ENCODE measurements at places on chromosomes 12 and 14.

- DNase-seq: peak; percentile 52
Observed at GRCh38 chr12:52037248-52037861, 13.9 kb upstream of the NR4A1 start.

DNA sequence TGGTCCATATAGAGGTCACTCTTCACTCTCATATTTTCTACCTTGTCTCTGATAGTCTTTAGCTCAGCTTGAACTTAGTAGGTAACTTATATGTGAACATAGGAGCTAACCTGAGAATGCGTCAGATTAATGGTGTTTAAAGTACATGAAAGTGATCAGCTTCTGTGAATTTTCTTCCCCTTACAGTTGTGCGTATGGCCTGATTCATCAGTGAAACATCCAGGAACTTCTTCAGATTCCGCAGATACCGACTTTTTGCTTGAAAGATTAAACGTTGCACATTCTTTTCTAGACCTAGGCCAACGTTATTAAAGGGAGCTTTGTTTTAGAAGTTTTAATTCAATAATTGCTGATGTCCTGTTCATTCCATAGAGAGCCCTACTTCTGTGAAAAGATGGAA lies 1945.1 kb upstream of the SEL1L start:
- DNase-seq: no peak

DNA sequence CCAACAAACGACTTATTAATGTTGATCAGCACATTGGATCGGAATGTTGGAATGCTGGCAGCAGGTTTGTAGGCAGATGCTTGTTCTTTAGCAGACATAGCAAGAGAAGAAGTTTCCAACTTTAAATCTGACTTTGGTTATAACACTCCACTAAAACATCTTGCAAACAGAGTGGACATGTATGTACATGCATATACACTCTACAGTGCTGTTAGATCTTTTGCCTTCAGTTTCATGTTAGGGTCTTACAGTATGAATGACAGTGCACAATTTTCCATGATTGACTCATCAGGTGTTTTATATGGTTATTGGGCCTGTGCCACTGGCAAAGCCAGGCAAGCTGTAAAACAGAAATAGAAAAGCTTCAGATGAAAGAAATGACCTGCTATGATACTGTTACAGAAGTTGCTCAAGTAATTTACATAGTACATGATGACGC lies 14.3 kb upstream of the DHRS7 start:
- no peak for DNase-seq

DNA sequence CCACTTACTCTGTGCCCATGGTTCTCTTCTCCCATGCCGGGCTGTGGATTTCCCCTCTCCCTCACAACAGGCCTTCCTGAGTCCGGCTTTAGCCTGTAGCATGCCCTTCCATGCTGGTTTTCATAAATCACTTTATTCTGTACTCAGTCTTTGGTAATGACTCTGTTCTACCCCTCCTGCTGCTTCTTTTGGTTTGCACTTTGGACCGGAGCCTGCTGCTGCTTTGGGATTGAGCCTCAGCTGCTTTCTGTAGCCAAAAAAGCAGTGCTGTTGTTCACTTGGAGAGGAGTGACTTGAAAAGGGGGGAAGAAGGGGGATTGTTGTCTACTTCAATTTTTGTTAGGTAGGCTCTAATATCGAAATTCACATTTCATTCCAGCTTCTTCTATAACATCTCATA lies 8.5 kb upstream of the SLC6A13 start:
- DNase-seq: no peak

- no peak for DNase-seq
Observed at GRCh38 chr12:123363390-123363739, 1.3 kb downstream of the SBNO1 start.

GRCh38 chr12:102478405-102479098 lies 1.8 kb downstream of the IGF1 start:
- peak; percentile 8 for DNase-seq

DNA sequence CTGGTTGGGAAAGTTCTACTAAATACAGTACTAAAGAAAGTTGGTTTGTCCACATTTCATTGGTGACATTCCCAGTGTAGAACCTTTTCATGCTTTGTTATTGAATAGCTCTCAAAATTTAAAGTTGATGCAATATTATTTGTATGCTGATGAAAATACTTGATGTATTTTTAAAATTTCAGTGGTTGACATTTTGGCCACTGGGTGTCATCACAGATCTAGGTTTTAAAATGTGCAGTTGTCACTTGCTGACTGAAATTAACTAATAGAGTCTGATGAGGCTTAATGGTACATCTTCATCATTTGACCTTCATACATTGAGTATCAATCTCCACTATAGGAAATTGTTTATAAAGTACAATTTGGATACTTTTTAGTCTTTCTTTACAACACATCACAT lies 37.1 kb downstream of the CMAS start:
- no peak for DNase-seq

DNA sequence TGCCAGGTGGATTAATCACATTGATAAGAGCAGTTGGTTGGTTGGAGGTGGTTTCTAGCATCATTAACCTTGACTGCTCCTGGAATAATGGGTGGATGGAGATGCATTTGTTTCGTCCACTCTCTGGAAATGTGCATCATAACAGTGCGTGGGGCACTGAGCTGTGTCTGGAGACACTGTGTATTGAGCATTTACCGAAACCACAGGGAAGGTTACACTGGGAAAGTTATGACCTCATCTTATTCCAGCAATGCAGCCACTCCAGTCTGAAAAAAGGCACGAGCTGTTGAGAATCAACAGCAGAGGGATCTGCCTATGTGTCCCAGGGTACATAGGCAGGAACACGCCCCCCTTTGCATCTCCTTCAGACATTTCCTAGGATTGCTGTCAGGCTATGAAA lies 27.2 kb downstream of the RNFT2 start:
- DNase-seq: no peak

- no peak for DNase-seq
Observed at GRCh38 chr14:95896498-95897135, 20.0 kb downstream of the TUNAR start.

- DNase-seq: no peak
Observed at GRCh38 chr14:45198551-45198950, 54.5 kb downstream of the MIS18BP1 start.

DNA sequence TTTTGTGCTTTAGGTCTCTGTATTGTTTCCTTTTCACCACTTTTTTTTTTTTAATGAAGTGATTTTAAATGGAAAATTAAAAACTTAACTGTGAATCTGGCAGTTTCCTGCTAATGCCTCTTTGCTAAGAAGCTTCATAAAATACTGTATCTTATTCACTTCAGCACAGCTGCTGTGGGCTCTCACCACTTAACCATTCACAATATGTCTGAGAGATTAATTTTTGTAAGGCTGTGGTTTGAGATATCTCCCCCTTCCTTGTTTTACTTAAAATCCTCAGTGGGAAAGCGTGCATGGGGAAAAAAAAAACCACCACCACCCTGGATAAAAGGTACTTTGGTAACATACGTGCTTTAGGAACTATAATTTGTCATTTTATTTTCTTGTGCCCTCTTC lies 115.9 kb downstream of the ETV6 start:
- no peak for DNase-seq

GRCh38 chr12:25458047-25458552 lies 95.0 kb downstream of the LMNTD1 start:
- DNase-seq: no peak
